ENCODE measurements at places on chromosomes 11 and 22.

DNA sequence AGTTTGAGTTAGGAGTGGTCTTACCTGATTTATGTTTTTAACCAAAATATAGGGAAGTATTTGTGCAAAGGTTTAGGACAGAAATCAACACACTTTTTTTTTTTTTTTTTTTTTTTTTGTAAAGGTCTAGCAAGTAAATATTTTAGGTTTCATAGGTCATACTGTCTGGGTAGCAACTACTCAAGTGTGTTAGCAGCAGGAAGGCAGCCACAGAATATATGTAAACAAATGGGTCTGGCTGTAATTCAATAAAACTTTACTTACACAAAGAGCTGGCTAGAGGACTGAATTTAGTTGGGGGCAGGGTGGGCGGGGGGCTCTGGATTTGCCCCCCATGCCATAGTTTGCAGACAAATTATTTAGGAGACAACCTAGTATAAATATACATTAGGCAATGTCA is 510.4 kb downstream of the NELL1 start:
- DNase-seq, result no peak

GRCh38 chr11:78783301-78783700 is 208.6 kb upstream of the NARS2 start:
- DNase-seq, result no peak

DNA sequence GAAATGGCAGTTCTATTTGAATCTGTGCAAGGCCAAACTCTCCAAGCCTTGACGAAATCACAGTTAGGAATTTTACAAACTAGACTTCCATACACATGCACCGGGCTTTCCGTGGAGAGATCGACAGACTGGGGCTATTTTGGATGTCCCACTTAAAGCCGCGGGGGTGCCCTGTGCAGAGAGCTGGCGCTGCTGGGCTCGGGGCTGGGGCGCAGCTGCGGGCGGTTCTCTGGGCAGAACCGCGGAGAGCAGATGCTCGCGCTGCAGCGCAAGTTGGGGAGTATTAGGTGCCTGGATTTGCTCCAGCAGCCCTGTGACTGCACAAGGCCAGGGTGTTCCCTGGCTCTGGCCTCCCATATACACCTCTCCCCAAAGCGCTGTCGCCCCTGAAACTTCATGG is 67.2 kb downstream of the SPATA19 start:
- no peak for DNase-seq

GRCh38 chr11:91825777-91826176 is 398.8 kb upstream of the FAT3 start:
- DNase-seq, result no peak

DNA sequence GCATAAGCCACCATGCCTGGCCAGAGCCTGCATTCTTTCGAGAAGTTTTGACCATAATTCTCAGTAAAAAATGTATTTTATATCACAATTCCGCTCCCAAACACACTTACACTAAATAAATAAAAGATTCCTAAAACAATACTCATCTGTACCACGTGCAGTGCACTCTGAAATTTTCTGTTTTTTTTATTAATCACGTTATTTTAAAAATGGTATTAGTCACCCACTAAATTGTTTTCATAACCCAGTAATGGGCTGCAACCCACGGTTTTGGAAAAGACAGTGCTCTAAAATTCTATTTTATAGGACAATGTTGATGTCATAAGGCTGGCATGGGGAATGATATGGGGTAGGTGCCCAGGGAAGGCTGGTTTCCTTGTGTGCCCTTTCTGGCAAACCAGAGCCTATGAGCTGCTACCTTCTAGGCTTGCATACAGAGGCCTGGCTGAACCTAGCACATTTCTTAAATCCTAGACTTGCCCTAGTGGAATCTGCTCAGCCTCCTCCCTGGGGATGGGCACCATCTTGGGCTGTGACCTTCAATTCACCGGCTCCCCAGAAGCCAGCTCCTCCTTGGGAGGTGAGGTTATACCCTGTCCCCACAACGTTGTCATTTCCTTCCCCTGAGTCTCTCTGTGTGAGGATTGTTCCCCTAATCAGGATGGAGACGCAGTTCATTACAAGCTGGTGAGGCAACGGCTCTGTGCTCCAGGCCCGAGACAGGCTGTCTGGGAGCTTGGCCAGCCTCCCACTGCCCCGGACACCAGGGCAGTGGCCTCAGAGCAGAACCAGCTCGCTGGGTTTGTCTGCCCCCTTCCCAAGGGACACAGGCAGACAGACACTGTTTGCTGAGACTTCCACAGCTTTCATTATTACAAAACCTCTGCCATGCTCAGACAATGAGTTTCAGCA is 116.5 kb upstream of the NAV2 start:
- DNase-seq, result peak; percentile 80

GRCh38 chr22:17172029-17172833 is 13.2 kb upstream of the HDHD5 start:
- DNase-seq, result no peak

- DNase-seq, result no peak
These were observed 69.7 kb downstream of the RPS6KA4 start for GRCh38 chr11:64428693-64429092.

- DNase-seq, result no peak
These were observed 94.4 kb upstream of the CHRM4 start for GRCh38 chr11:46485856-46486443.

DNA sequence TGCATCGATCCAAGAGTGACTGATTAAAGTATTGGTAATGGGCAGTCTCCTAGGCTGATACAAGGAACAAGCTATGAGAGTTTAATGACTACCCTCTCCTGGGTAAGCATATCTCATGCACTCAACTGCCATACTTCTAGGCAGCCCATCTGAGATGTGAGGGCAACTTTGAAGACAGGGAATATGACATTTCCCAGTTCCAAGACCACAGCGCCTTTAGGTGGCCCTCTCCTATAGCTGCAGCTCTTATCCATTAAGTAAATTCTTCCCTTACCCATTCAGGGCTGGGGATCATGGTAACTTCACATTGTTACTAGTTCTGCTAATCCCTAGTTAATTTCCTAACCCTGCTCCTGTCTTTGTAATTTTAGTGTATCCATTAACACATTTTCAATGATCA is 157.3 kb upstream of the CTSC start:
- no peak for DNase-seq

- no peak for DNase-seq
These were observed 90.4 kb upstream of the BIRC3 start for GRCh38 chr11:102226702-102227490.

GRCh38 chr11:120195601-120196320 is 15.1 kb upstream of the OAF start:
- DNase-seq, result no peak

GRCh38 chr22:31227186-31227585 is 15.1 kb downstream of the LIMK2 start:
- DNase-seq, result no peak

DNA sequence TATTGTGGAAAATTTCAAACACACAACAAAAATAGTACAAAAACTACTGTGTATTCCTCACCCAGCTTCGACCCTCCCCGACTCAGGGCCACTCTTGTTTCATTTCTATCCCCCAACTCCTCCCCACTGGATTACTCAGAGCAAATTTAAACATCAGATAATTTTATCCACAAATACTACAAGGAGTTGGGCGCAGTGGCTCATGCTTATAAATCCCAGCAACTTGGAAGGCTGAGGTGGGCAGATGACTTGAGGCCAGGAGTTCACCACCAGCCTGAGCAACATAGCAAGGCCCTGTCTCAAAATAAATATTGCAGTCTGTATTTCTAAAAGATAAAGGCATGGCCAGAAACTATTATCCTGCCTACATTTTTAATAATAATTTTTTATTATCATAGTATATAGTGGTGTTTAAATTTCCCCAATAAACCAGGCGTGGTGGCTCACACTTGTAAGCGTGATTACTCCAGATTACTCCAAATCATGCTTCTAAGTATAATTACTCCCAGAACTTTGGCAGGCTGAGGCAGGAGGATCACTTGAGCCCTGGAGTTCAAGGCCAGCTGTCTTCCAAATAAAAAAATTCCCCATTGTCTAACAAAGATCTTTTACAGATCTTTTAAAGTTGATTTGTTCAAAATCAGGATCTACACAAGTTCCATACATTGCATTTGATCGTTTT is 39.8 kb downstream of the LRRC32 start:
- no peak for DNase-seq

DNA sequence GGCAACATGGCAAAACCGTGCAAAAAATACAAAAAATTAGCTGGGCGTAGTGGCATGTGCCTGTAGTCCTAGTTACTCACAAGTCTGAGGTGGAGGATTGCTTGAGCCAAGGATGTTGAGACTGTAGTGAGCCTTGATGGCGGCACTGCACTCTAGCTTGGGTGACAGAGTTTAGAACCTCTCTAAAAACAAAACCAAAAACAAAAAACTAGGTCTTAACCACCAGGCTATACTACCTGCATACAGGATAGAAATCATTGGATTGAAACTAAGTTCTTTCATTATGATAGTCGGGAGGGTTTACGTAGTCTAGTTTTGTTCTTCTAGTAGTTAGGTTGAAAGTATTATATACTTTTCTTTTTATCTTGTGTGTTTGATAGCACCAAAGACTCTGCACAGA is 5.8 kb downstream of the RNF214 start:
- peak; percentile 0 for DNase-seq

- no peak for DNase-seq
These were observed 40.2 kb upstream of the CFAP300 start for GRCh38 chr11:102006835-102007566.

- DNase-seq, result no peak
These were observed 107.1 kb upstream of the DDI1 start for GRCh38 chr11:103929170-103929903.

DNA sequence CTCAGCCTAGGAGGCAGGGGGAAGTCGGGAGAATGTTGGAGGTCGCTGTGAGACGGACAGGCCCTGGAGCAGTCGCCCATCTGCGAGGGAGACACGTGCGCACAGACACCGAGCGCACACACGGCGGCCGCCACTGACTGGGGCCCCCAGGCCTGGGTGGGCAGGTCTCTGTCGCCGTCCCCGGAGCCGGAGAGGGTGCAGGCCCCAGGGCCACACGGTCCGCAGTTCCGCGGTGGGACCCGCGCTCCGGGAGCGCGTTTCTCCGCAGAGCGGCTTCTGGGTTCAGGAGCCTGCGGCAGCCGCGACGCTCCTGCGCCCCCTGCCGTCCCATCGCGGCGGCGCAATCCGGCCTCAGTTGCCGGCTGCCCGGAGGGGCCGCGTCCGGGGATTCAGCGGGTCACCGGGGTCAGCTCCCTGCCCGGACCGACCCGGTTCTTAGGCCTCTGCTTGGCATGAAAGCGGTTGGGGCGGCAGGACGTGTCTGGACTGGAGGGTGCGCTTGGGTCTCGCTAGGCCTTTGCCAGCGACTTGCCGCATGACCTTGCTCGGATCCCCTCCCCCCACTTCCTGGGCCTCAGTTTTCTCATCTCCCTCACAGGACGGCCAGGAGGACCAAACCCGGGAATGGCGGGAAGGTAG is 31.2 kb downstream of the PDE2A start:
- DNase-seq, result no peak

DNA sequence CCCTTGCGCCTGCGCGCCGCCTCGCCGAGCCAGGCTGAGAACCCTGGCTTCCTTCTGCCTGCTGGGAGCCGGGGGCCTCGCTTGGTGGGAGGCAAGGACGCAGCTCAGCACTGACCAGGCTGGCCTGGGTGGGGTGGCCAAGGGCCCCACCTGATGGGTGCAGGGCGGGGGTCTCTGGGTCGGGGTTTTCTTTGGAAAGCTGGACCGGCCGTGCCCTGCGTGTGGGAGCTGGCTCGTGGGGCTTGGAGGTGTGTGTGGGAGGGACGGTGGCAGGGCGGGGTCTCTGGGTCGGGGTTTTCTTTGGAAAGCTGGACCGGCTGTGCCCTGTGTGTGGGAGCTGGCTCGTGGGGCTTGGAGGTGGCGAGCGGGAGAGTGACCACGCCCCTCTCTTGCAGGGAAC is 6.2 kb downstream of the GRAMD4 start:
- DNase-seq, result no peak

DNA sequence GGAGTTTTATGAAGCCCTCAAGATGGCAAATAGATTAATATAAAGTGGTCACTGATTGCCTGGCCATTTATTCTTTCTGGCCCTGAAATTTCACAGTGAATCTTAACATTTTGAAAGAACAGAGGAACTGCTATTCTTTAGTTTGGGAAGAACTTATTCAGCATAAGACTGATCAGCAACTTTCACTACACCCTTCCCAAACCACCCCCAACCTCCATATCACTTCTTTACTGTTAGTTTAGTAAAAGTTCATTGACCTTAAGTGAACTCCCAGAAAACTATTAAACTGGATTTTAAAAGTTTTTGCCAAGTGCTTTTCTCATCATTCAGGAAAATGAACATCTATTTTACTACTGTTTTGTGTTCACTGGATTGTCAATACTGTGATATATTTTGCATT is 77.4 kb downstream of the NARS2 start:
- no peak for DNase-seq

- DNase-seq, result no peak
These were observed 101.1 kb downstream of the MICAL2 start for GRCh38 chr11:12211331-12212065.

GRCh38 chr11:84990141-84990540 is 637.0 kb downstream of the DLG2 start:
- DNase-seq, result no peak

DNA sequence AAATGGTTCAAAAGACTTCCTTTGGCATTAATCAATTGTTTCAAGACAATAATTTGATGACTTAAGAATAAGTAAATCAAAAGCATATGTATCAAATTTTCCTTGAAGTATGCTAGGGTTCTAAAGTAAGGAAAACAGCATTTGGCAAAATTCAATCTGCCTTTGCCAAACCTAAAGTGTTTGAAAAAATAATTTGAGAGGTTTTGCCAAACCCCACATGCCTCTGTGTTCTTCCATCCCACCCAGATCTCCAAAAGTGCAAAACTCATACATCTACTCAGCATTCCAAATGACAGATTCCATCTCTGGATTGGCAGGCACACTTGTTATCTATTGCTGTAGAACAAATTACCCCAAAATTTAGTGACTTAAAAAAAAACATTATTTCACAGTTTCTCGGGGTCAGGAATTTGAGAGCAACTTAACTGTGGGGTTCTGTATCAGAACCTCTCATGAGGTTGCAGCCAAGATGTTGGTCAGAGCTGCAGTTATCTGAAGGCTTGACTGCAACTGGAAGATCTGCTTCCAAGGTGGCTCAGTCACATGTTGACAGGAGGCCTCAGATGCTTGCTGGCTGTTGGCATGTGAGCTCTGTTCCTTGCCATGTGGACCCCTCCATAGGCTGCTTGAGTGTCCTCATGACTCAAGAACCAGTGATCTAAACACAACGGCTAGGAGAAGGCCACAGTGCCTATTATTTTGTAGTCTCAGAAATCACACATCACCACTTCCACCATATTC is 100.6 kb upstream of the ARHGAP42 start:
- DNase-seq, result no peak

GRCh38 chr22:31921106-31921505 is 23.2 kb upstream of the YWHAH start:
- DNase-seq, result no peak

Data from suprapubic skin (tissue), 4 donors.